ENCODE measurements at places on chromosomes 16 and 17. TPM values are rescaled to one million over a fixed set of nuclear protein-coding genes. Genes with fewer than 3 reads are reported as not detected.

CAVIN1 gene
- total RNA-seq = 372 TPM

CES5A gene
- not detected for total RNA-seq

TGFB1I1 gene
- 46.9 TPM for total RNA-seq

CFAP97D1 gene
- under 0.01 TPM for total RNA-seq

TMEM204 gene
- total RNA-seq = 10.3 TPM

CHST5 gene
- total RNA-seq = not detected

SPEM1 gene
- not detected for total RNA-seq

CCL14 gene
- total RNA-seq = not detected

PRKCB gene
- under 0.01 TPM for total RNA-seq

C17orf100 gene
- 0.33 TPM for total RNA-seq

NPIPA1 gene
- total RNA-seq = 140 TPM

FOXF1 gene
- 31.5 TPM for total RNA-seq

C16orf46 gene
- total RNA-seq = not detected

ZFPM1 gene
- 2.1 TPM for total RNA-seq

NPW gene
- 0.99 TPM for total RNA-seq

CES3 gene
- total RNA-seq = 1.3 TPM

PIRT gene
- total RNA-seq = not detected

FOXJ1 gene
- not detected for total RNA-seq

SCARF1 gene
- total RNA-seq = 0.99 TPM

KLHL10 gene
- total RNA-seq = 0.33 TPM

PIGQ gene
- total RNA-seq = 20.5 TPM

METRNL gene
- total RNA-seq = 114 TPM

CRYM gene
- 0.26 TPM for total RNA-seq

HP gene
- total RNA-seq = not detected

NPIPB5 gene
- total RNA-seq = 44.7 TPM

SPATA22 gene
- 0.17 TPM for total RNA-seq

CTRB2 gene
- total RNA-seq = not detected

RHBDF1 gene
- 32.9 TPM for total RNA-seq

FGF11 gene
- 0.33 TPM for total RNA-seq

THAP11 gene
- 42.9 TPM for total RNA-seq

PRDM7 gene
- not detected for total RNA-seq

PPP1R1B gene
- 0.26 TPM for total RNA-seq

NPIPA3 gene
- 0.77 TPM for total RNA-seq

ERI2 gene
- 22.3 TPM for total RNA-seq

WRAP53 gene
- 2.3 TPM for total RNA-seq

BCO1 gene
- total RNA-seq = 0.26 TPM

SBK1 gene
- total RNA-seq = under 0.01 TPM

PRSS21 gene
- 0.17 TPM for total RNA-seq

Data from fibroblast of lung (primary cell).